ENCODE measurements at places on chromosomes 6 and 20. TPM values are rescaled to one million over a fixed set of nuclear protein-coding genes. Genes with fewer than 3 reads are reported as not detected.

Gene BPIFA1
- not detected for total RNA-seq

Gene SLC16A10
- not detected for total RNA-seq

Gene HTR1E
- not detected for total RNA-seq

Gene ZFP57
- total RNA-seq: not detected

Gene ZNF341
- 1.1 TPM for total RNA-seq

Gene PSORS1C2
- total RNA-seq: not detected

Gene CHMP4B
- 32.1 TPM for total RNA-seq

Gene ITPR3
- total RNA-seq: 42.9 TPM

Gene CHRNA4
- total RNA-seq: not detected

Gene MOG
- not detected for total RNA-seq

Gene GJA10
- not detected for total RNA-seq

Gene PERP
- 8.9 TPM for total RNA-seq

Gene GPX5
- not detected for total RNA-seq

Gene ZNF165
- 0.30 TPM for total RNA-seq

Gene CST4
- not detected for total RNA-seq
